ENCODE measurements at places on chromosomes 1 and 21. TPM values are rescaled to one million over a fixed set of nuclear protein-coding genes. Genes with fewer than 3 reads are reported as not detected.

Gene HPCAL4
- 0.03 TPM for total RNA-seq

Gene LAD1
- 0.06 TPM for total RNA-seq

Gene ZNF644
- 87.5 TPM for total RNA-seq

Gene RGS13
- not detected for total RNA-seq

Gene HFM1
- total RNA-seq = 2.0 TPM

Gene NSL1
- 61.3 TPM for total RNA-seq

Gene AMY1B
- not detected for total RNA-seq

Gene SMIM12
- 25.1 TPM for total RNA-seq

Gene SKI
- 5.3 TPM for total RNA-seq

Gene FAM89A
- 6.9 TPM for total RNA-seq

Gene TGFB2
- 12.6 TPM for total RNA-seq

Gene PIGR
- total RNA-seq = not detected

Gene FCER1A
- not detected for total RNA-seq

Gene TTC34
- not detected for total RNA-seq

Gene ASB17
- total RNA-seq = not detected

Gene WNT3A
- not detected for total RNA-seq

Gene EPHA8
- total RNA-seq = not detected

Gene ASAP3
- 5.7 TPM for total RNA-seq

Gene AMY1C
- not detected for total RNA-seq

Gene ITSN1
- total RNA-seq = 18.3 TPM

Gene PRR9
- not detected for total RNA-seq

Gene PRELP
- not detected for total RNA-seq

Gene FAM72B
- total RNA-seq = 23.1 TPM

Gene OPRD1
- 0.21 TPM for total RNA-seq

Gene EFNA3
- 2.4 TPM for total RNA-seq

Gene C4BPB
- total RNA-seq = 0.29 TPM

Gene PDZK1IP1
- not detected for total RNA-seq

Gene SLC35D1
- 20.3 TPM for total RNA-seq

Gene CYP4A22
- total RNA-seq = not detected

Gene TMCO4
- total RNA-seq = 8.1 TPM

Data from Daoy (cell line).